ENCODE measurements at places on chromosomes 4 and X. TPM values are rescaled to one million over a fixed set of nuclear protein-coding genes. Genes with fewer than 3 reads are reported as not detected.

- H3K36me3 ChIP-seq: no peaks in the 10 kb centered on the region
- DNase-seq: no peak
- H3K4me1 ChIP-seq: no peaks in the 10 kb centered on the region
- H3K27me3 ChIP-seq: no peaks in the 10 kb centered on the region
Observed at GRCh38 chrX:17987783-17988182, 126.7 kb upstream of the RAI2 start.

- H3K4me1 ChIP-seq: peaks cover 2% of the 10 kb centered on the region
- DNase-seq: no peak
- H3K27ac ChIP-seq: no peak overlapping the region
- H3K36me3 ChIP-seq: no peaks in the 10 kb centered on the region
- H3K27me3 ChIP-seq: no peaks in the 10 kb centered on the region
- no peak overlapping the region for H3K4me3 ChIP-seq
Observed at GRCh38 chr4:139134403-139134802, 42.6 kb downstream of the ELF2 start.

The SUPT20HL1 gene
- 0.12 TPM for polyA plus RNA-seq

The ADGRL3 gene
- 8.6 TPM for polyA plus RNA-seq

- no peaks in the 10 kb centered on the region for H3K27me3 ChIP-seq
- no peaks in the 10 kb centered on the region for H3K36me3 ChIP-seq
- no peak overlapping the region for H3K27ac ChIP-seq
- H3K4me3 ChIP-seq: no peak overlapping the region
- no peak for DNase-seq
- H3K4me1 ChIP-seq: no peaks in the 10 kb centered on the region
Observed at GRCh38 chr4:4780729-4781244, 78.7 kb upstream of the MSX1 start.

Data from ovary (tissue), 10 donors.